ENCODE measurements at places on chromosomes 4 and X.

DNA sequence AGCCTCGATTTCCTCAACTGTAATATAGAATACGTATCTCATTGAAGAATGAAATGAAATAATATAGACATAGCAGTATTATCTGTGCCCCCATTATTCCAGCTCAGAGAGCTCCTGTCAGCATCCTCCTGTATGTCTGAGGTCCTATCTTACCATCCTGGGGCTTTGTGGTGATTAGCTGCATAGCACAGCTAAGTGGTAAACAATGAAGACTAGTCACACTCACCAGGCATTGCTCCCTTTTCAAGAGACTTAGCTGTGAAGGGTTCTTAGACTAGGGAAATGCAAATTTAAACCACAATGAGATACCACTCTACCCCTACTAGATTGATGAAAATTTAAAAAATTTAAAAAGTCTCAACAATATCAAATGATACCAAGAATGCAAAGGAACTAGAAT lies 172.9 kb downstream of the SLC39A8 start:
- no peak for DNase-seq

DNA sequence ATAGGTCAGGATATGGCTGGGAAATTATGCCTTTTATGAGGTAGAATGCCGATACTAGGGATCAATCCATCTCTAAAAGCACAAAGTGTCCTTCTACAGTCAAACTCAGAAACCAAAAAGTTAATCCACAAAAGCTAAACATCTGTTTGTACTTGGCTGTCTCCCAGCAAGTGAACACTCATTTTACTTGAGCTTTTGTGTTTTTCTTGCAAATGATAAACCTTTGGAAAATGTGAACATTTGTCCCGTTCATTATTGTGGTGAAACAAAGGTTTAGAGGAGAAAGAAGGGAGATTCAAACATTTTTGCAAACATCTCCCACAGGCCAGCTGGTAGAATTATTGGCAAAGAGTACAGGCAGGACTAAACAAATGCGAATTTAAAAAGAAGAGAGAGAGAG lies 300.6 kb upstream of the SPANXN1 start:
- no peak for DNase-seq

DNA sequence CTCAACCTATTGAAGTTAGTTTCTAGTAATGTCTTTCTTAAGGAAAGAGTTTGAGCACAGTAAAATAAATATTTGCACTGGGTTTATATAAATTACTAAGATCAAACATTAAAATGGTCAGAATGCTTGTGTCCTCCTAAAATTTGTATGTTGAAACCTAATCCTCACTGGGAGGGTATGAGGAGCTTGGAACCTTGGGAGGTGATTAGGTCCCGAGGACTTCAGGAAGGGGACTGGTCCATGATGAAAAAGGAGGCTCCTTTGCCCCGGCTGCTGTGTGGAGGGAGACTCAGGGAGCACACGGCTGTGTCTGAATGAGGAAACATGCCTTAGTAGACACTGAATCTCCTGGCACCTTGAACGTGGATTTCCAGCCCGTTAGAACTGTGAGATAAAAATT lies 221.9 kb downstream of the TENM3 start:
- no peak for DNase-seq

- no peak for DNase-seq
Observed at GRCh38 chr4:107877361-107877760, 52.6 kb downstream of the SGMS2 start.

- no peak for DNase-seq
Observed at GRCh38 chrX:70336767-70337166, 46.9 kb downstream of the KIF4A start.

- no peak for DNase-seq
Observed at GRCh38 chrX:72262077-72262476, 15.0 kb downstream of the RPS4X start.

- no peak for DNase-seq
Observed at GRCh38 chrX:41733939-41734338, 10.0 kb downstream of the GPR82 start.

GRCh38 chrX:2934715-2935710 lies 5.9 kb upstream of the ARSD start:
- DNase-seq: no peak

- no peak for DNase-seq
Observed at GRCh38 chr4:163121689-163122088, 45.0 kb downstream of the NAF1 start.

- no peak for DNase-seq
Observed at GRCh38 chrX:2583194-2584162, 82.7 kb upstream of the DHRSX start.

DNA sequence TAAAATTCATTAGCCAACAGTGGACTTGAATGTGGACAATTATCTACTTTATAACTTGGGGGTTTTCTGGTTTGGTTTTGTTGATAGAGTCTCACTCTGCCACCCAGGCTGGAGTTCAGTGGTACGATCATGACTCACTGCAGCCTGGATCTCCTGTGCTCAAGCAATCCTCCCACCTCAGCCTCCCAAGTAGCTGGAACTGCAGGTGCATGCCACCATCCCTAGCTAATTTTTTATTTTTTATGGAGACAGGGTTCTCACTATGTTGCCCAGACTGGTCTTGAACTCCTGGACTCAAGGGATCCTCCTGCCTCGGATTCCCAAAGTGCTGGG lies 12.4 kb upstream of the ELF2 start:
- DNase-seq: no peak

DNA sequence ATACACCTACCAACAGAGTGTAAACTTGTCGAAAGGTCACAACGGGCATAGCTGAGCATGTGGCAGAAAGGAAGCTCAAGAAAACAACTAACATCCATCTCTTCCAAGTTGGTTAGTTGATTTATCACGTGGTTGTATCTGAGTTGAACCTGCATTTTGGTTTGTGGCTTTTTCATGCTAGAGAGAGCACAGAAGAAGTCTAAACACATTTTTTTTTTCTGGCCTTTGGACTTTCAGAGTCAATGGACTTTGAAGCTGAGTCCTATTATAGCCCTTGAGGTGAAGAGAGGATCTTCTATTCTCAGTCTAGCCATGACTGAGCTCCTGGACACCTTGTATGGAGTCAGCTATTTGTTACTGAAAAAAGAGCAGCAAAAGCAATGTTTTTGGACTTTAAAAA lies 150.6 kb upstream of the TRPC5 start:
- DNase-seq: no peak

DNA sequence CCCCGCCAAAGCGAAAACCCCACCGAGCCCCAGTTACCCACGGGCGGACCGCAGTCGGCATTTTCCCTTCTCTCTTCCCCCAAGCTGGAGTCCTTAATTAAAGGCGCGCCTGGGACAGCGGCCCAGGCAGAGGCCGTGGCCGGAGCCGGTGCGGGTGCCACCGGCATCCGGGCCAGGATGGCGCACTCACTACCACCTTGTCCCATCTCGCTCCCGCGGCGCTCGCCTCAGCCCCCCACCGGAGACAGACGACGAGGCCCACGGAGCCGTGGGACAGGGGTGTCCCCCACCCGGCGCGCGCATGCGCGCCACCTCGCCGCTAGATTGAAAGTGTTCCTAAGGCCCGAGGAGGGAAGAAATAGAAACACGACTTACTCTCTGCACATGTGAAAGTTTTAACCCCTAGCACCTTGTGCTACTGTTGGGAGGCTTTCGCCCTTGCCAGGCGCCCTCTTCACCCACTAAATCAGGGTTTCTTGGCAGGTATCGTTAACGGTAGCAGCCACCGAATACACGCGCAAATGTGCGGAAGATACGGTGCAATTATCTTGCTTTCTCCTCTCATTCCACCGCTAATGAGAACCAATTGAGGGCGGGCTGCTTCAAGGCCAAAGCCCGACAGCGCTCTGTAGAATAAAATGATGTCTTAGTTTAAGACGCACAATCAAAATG lies 64.3 kb upstream of the CCDC160 start:
- no peak for DNase-seq

- no peak for DNase-seq
Observed at GRCh38 chr4:165016971-165017370, 14.8 kb upstream of the TRIM60 start.

DNA sequence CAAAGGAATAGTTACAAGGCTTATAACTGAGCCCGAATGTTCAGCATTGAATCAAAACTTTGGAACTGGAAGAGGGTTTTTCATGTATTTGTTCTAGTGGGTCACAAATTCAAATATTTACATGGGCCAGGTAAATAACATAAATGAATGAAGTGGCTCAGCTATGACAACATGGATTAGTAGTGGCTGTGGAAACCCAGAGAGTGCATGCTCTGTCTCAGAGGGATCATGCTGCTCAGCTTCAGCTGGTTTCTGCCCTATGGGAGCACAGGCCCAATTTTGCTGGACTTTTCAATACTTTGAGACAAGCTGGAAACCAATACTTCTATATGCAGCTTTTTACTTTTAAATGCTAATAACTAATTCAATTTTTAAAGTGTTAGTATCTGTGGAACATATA lies 394.0 kb upstream of the TEX13C start:
- no peak for DNase-seq

GRCh38 chrX:16643176-16643575 lies 6.8 kb upstream of the S100G start:
- no peak for DNase-seq

DNA sequence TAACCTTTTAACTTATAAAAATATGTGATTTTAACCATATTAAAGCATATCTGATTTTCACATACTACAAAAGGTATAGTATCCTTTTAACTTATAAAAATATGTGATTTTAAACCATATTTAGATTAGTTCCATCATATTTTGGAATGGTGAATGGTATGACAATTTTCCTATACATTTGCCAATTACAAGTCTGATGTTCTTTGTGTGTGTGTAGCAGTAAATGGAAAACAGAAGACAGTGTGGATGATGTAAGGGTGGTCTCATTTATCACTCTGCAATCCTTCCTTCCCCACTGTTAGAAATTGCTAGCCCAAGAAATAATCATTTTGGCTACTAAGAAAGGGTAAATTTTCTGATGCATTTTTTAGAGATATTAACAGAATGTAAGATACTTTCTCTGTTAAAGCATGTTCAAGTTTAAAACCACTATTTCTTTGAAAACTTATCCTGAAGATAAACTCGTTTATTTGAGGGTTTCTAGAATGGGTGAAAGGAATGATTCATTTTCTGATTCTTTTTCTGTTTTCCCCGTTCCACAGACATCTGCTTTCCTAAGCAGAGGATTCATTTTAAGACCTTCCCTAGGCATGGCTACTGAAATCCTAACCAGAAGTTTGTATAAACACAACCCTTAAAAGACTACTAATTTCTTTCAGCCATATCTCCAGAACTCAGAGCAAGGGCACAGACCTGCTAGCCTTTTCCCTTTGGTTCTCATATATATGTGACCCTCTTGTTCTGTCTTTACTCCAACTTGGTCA lies 21.0 kb downstream of the NUDT6 start:
- DNase-seq: no peak

- no peak for DNase-seq
Observed at GRCh38 chrX:107628662-107629539, 591 bp downstream of the PRPS1 start.

DNA sequence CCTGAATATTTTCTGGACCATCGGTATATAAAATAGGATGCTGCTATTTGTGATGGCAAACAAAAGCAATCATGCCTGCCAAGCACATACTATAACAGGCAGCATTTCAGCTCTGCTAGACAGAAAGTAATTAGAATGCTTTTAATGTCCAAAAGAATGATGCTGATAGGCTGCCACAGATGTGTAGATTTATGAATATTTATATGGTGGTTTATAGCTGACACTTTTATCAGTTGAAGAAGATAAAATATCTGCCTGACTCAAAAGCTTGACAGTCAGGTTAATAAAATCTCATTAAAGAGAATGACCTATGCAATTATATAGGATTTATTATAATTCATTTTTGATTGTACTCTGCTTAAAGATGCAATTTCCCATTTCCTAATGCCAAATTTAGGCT lies 4.0 kb downstream of the BEND4 start:
- no peak for DNase-seq

DNA sequence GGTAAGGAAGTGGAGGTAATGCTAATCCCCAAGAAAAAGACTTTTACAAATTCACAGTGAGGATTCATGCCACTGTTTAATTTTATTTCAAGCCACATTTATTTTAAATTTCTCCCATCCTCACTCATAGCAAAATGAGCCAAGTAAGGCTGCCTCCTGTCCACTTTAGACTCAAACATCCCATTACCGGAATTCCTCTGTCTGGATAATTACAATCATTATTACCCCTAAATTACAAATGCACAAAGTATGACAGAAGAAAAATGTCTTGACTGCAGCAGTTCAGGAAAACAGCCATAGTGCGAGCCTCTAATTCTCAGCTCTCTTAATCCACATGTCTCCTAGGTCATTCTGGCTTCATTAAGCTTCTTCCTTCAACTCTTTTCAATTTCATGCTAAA lies 57.0 kb downstream of the MAPK10 start:
- DNase-seq: no peak

GRCh38 chr4:184472614-184473498 lies 1.5 kb downstream of the IRF2 start:
- no peak for DNase-seq

GRCh38 chr4:156553659-156554058 lies 417.9 kb downstream of the PDGFC start:
- no peak for DNase-seq

DNA sequence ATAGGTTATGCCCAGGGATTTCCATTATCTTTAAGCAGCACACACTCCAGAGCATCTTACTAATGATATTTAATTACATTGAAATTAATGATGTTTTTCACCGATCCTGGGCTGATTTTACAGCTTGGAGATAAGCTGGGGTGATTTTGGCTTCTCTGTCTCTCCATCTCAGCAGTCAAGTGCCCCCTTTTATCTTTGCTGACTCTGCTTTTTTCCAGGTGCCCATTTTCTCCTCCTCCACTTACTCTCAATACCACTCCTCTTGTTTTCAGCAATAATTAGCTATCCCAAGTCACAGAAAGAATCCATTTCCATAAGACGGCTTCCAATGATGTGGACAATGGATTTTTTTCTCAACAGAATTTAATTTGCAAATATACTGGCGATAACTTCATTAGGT lies 266.7 kb downstream of the GBA3 start:
- no peak for DNase-seq

DNA sequence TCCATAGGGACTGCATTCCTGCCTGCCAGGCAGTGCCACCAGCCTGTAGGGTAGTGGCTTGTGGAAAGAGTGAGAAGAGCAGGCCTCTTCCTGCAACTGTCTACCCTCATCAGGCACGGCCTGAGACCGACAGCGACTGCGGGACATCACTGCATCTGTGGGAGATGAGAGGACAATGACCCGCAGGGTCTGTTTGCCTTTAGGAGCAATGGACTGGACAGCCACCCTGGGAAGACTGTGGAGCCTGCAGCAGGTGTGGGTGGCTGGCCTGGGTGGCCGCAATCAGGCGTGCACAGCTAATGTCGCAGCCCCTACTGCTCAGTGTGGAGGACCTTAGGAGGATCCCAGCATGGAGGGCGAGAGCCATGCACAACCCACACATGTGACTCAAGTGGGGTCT lies 227.9 kb downstream of the PTTG2 start:
- DNase-seq: no peak

GRCh38 chr4:68927165-68927564 lies 24.4 kb downstream of the UGT2A3 start:
- no peak for DNase-seq

GRCh38 chr4:64158648-64159326 lies 250.5 kb downstream of the TECRL start:
- DNase-seq: no peak

- DNase-seq: no peak
Observed at GRCh38 chrX:3428792-3429191, 82.3 kb upstream of the MXRA5 start.
